ENCODE measurements at places on chromosomes 3 and 15. TPM values are rescaled to one million over a fixed set of nuclear protein-coding genes. Genes with fewer than 3 reads are reported as not detected.

The ALDH1A2 gene
- 3.3 TPM for total RNA-seq

The MKRN2OS gene
- total RNA-seq = not detected

The SERPINI2 gene
- total RNA-seq = 0.41 TPM

The VPS18 gene
- total RNA-seq = 29.8 TPM

The ANKRD34C gene
- total RNA-seq = under 0.01 TPM

The FRMD4B gene
- 72.2 TPM for total RNA-seq

The FOXB1 gene
- total RNA-seq = not detected

The ZDHHC19 gene
- not detected for total RNA-seq

The BFSP2 gene
- total RNA-seq = not detected

The AMIGO3 gene
- total RNA-seq = not detected

The ASB14 gene
- under 0.01 TPM for total RNA-seq

The EPHB1 gene
- total RNA-seq = 16.7 TPM

- no peak for DNase-seq
Observed at GRCh38 chr3:120285508-120285841, 453 bp upstream of the GPR156 start.

- no peak for DNase-seq
Observed at GRCh38 chr15:25486051-25486450, 47.2 kb upstream of the UBE3A start.

- no peak for DNase-seq
Observed at GRCh38 chr3:34475851-34476250, 677.4 kb downstream of the PDCD6IP start.

- DNase-seq = no peak
Observed at GRCh38 chr3:122668930-122669730, 11.5 kb upstream of the PARP14 start.

DNA sequence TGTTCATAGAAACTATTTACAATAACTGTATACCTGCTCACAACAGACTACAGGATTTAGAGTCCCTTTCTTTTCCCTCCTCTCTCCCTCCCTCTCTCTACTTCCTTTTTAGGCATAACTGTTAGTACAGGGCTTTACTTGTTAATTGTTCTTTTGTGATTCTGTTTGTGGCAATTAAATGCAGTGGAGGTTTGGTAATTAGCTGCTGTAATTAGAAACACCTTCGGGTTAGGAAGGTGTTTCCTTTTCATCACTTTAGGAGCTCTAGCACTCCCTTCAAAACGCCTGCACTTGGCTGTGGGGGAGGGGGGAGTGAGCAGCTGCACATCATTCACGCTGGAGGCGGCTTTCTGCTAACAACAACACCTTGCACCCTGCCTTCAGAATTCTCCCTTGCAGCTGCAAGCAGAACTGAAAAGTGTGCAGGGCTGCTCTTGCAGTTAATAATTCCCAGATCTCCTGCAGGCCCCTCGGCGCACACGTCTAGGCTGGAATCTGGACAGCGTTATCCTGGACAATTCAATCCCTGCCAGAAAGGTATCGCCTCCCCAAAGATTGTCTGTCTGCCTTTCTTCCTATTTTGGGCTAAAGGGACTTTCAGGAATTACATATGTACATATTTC lies 242.6 kb upstream of the RGMA start:
- DNase-seq = no peak

GRCh38 chr3:29454161-29454611 lies 173.3 kb downstream of the RBMS3 start:
- DNase-seq = no peak

- peak; percentile 28 for DNase-seq
Observed at GRCh38 chr3:42961633-42962032, 17.5 kb upstream of the GASK1A start.

GRCh38 chr3:191175102-191175501 lies 23.9 kb upstream of the OSTN start:
- DNase-seq = no peak

GRCh38 chr15:94744080-94744793 lies 512.9 kb downstream of the MCTP2 start:
- DNase-seq = no peak

DNA sequence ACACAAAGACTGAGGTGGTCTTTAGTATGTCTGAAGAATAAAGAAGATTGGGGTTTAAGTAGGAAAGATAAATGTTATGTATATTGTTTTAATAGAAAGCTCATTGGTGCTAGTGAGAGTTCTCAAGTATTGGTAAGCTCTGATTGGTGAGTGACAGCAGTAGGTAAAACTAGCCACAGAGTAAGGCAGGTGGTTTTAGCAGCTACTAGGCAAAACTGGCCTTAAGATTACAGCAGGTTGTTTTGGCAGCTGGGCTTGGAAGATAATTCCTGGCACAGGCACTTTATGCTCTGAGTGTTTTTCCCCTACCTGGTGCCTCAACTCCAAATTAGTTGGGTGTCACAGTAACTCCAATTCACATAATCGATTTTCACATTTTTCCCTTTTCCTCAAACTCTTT lies 66.3 kb downstream of the STAG1 start:
- DNase-seq = no peak

DNA sequence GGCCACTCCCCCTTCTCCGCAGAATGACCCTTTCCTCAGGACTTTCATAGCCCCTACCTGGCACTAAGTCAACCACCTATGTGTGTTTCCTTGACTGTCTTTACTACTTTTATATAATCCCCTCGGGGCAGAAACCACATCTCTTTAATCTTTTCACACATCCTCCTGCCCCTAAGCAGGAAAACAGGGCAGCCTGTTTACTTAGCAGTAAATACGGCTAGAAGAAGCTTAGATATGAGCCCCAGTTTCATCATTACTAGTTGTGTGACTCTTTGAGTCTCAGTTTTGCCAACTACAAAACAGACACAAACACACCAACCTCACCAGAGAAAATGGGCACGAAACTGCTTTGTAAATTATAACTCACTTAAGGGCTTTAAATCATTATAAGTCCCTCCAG lies 98.3 kb downstream of the CYP19A1 start:
- DNase-seq = no peak

DNA sequence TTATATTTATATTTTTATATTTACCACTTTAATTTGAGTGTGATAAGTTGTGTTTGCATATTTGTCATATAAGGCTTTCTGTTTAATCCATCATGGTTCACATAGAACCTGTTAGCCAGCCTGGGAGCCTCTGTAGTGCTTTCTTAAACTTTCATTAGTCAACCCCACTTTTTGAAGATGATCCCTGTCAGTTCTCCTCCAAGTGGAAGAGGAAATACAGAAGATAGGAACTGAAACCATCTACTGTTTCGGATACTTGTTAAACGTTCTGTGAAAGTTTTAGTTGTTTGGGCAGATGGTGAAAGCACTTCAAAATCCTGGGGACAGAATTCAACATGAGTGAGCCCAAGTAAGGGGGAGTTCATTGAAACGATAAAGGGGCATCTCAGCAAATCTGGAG lies 4.6 kb upstream of the SAMMSON start:
- DNase-seq = no peak

DNA sequence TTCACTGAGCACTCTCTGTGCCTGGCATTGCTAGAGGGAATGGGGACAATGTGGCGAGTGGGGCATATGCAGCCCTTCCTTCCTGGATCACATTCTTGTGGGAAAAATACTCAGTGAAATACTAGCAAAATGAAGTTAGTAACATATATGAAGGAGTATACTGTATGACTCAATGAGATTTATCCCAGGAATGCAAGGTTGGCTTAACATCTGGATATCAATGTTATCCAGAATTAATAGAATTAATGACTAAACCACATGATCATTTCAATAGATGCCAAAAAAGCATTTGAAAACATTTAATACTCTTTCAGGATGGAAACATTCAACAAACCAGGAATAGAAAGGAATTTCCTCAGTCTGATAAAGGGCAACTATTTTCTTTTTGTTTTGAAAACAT lies 27.5 kb downstream of the AMOTL2 start:
- DNase-seq = no peak

GRCh38 chr15:63462088-63462487 lies 42.3 kb upstream of the USP3 start:
- DNase-seq = no peak

- no peak for DNase-seq
Observed at GRCh38 chr3:172376881-172377280, 71.4 kb downstream of the GHSR start.

- no peak for DNase-seq
Observed at GRCh38 chr3:51938780-51939425, 2.8 kb downstream of the RRP9 start.

DNA sequence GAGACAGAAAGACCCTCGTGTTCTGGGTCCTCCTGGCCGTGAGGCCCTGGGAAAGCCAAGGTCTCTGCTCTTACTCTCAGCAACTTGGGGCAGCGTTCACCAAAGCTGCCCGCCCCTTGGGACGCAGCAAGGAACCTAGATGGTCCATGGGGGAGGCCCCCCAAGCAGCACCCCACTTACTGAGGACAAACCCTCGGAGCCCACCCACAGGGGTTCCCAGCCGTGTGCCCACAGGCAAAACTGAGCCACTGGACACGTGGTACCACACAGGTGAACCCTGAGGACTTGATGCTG lies 166.2 kb upstream of the IQSEC1 start:
- no peak for DNase-seq

DNA sequence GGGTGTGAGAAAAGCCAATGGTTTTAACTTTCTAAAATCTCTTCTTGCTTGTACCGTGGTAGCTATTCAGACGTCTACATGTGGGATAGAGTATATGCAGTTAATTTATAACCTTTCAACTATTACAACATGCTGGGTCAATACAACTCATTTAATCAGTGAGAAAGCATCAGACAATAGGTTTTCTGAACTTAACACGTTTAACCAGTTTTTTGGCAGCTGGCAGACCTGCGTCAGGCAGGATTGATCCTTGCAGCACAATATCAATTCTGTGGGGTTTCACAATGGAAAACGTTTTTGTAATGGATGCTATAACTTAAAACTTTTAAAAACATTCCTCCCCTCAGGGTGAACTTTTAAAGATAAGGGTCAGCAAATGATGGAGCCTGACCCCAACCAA lies 6.5 kb downstream of the GNB5 start:
- DNase-seq = no peak

- DNase-seq = no peak
Observed at GRCh38 chr3:185332026-185332735, 30.8 kb upstream of the MAP3K13 start.

DNA sequence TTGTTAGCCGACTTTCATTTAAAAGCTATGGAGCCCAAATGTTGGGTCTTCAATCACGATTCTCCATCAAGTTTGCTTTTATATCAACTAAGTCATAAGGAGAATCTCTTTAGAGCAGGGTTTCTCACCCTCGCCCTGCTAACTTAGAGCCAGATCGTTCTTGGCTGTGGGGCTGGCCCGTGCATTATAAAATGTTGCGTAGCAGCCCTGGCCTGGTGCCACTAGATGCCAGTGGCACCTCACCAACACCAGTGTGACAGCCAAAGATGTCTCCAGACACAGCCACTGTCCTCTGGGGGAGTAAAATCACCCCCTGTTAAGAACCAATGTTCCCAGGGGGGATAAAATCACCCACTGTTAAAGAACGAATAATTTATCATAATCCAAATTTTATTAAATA lies 226.1 kb downstream of the OCA2 start:
- no peak for DNase-seq

GRCh38 chr3:142180761-142181362 lies 31.5 kb upstream of the TFDP2 start:
- no peak for DNase-seq

DNA sequence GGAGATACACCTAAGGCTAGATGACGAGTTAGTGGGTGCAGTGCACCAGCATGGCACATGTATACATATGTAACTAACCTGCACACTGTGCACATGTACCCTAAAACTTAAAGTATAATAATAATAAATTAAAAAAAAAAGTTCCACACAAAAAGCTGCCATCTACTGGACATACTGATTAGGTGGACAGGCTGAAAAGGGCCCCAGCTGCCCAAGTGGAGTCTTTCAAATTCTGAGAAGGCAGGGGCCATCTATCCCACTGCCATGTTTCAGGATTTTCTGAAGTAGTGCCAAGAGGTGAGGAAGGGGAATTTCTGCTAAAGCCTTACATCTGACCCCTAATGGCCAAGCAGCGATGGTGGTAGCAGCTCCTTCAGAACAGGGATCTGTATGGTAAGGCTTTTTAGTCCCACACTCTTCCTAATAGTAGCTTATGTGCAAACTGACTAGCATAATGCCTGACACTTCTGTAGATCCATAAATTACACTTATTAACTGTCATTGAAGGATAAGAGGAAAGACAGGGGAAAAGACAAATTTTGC lies 7.7 kb downstream of the FSTL1 start:
- DNase-seq = no peak

DNA sequence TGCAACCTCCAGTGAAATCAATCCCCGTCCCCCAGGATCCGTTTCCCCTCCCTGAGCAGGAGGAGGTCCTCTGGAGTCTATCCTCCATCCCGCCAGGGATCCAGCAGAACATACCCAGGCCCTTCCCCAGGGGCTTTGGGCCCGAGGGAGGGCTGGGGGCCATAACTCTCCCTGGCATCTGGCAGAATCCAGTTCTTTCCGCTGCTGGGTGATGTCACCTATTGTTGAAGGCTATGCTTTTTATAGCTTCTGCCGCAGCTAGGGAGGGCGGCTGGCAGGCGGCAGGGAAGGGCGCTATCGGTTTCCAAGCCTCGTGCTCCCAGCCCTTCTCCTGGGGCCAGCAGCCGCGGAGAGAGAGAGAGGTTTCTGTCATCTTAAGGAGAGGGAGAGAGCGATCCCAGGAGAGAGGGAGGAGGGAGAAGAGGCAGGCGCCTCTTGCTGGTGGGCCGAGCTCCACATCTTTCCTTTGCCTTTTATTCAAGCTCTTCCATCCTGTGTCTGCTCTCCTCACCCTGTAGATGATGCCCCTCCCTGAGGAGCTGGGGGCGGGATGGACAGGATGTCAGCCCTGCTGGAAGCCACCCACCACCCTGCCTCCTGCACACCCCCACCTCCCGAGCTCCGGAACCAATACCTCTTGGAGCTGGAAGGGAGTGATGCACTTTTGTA lies 120.1 kb downstream of the ANP32A start:
- peak; percentile 63 for DNase-seq

DNA sequence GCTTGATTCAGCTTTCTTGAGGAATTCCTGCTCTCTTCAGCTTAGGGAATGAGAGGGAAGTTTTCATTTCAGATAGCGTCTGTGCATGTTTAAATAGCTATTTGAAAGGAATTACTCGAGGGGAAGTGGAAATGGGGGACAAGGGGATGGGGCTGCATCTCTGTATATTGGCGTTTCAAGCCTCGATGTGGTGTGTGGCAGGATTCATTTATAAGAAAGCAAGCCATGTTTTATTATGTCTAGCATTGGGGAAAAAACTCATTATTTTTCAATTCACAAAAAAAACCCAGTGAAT lies 1.0 kb downstream of the ATP2C1 start:
- DNase-seq = no peak

DNA sequence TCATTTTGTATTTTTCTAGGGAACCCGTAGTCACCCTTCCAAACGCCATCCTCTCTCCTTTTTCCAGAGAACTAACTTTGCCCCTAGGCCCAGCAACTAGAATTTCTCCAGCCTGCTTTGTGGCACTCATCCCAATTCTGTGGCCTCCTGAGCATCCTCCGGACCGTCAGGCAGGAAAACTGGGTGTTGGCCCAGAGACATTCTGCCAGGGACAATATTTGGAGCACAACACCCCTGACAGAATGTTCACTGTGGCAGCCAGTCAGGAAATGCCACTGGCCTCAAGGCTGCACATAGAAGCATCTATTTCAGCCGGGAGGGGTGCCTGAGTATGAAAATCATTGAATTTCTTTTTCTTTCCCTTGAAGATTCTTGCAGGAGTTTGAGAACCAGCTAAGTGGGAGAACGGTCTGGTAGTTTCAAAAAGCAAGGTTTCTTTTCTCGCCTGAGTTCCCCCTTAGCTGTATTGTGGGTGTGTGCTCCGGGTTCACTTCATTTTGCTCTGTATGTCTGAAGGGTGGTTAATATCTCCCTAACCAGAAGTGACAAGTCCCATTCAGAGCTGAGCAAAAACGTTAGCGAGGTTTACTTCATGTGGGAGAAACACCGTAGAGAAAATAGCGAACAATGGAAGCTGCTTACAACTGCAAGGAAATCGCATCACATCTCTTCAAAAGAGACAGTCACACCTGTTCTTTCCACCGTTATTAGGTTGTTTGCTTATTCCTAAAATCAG lies 108.1 kb upstream of the TPM1 start:
- DNase-seq = no peak

All from frontal cortex (tissue), 4 donors.